ENCODE measurements at places on chromosomes 5 and 9. TPM values are rescaled to one million over a fixed set of nuclear protein-coding genes. Genes with fewer than 3 reads are reported as not detected.

DNA sequence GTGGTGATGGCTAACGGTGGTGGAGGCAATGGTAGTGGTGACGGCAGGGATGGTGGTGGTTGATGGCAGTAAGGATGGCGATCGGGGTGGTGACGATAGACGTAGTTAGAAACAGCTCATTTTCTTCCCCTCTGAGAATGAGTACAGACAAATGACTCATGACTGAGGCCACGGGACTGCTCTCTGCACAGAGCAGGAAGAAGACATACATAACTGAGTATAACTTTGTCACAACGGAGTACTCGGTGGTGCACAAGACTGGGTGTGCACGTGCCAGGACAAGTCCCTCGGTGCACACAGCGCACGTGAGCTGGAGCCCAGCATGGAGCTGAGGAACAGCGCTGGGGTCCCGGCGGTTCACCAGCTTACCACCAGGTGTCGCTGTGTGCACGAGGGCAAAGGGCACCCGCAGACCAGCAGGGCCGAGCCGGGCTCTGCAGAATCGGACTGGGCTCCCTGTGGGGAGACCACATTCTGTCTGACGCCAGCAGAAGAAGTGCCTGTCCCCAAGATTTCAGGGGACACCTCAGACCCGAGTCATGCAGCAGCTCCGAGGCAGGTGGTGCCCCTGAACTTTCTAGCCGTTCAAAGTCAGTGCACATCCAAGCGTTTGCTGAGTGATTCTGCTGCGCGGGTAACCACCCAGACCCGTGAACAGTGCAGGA lies 188.6 kb downstream of the FSTL4 start:
- DNase-seq, result peak; percentile 73
- H3K36me3 ChIP-seq, result no peaks in the 10 kb centered on the region
- peaks cover 9% of the 10 kb centered on the region for H3K4me1 ChIP-seq
- no peak overlapping the region for H3K27ac ChIP-seq
- H3K4me3 ChIP-seq, result no peak overlapping the region

- H3K27me3 ChIP-seq, result no peaks in the 10 kb centered on the region
- no peak for DNase-seq
- no peak overlapping the region for H3K27ac ChIP-seq
- H3K4me3 ChIP-seq, result no peak overlapping the region
- peaks cover 20% of the 10 kb centered on the region for H3K4me1 ChIP-seq
Measured at GRCh38 chr9:110083866-110084265, 124.1 kb downstream of the C9orf152 start.

GRCh38 chr9:129900263-129901027 lies 65.2 kb downstream of the USP20 start:
- DNase-seq, result no peak
- no peak overlapping the region for H3K4me3 ChIP-seq
- H3K27ac ChIP-seq, result peak overlapping the region; percentile 66
- peaks cover 47% of the 10 kb centered on the region for H3K4me1 ChIP-seq
- H3K27me3 ChIP-seq, result no peaks in the 10 kb centered on the region

- H3K4me1 ChIP-seq, result peaks cover 35% of the 10 kb centered on the region
- H3K27me3 ChIP-seq, result peaks cover 5% of the 10 kb centered on the region
- no peak overlapping the region for H3K27ac ChIP-seq
Measured at GRCh38 chr5:177595026-177595585, 3.1 kb downstream of the TMED9 start.

CAMK4 gene
- total RNA-seq, result 82.7 TPM

DROSHA gene
- total RNA-seq, result 69.8 TPM

FGF1 gene
- not detected for total RNA-seq

IFNA14 gene
- total RNA-seq, result not detected

GRCh38 chr5:1541702-1542400 lies 18.1 kb upstream of the LPCAT1 start:
- no peak overlapping the region for H3K4me3 ChIP-seq
- no peaks in the 10 kb centered on the region for H3K36me3 ChIP-seq
- no peaks in the 10 kb centered on the region for H3K27me3 ChIP-seq
- no peak overlapping the region for H3K27ac ChIP-seq

DNA sequence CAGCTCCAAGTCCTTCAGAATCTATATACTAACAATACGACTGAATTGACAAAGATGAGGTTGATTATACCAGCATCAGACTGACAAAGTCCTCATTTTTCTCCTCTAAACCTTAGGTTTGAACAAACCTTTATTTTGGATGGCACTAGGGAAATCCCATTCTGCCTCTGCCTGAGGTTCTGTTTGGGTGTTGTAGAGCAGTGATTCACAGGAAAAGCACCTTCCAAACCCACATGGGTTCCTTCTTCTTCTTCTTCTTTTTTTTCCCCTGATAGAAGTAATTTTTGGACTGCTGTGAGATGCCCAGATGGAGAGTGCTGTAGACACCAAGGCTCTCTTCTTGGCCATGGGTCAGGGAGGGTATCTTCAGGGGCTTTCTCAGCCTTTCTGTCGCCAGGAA lies 164.9 kb upstream of the PAPPA start:
- H3K36me3 ChIP-seq, result no peaks in the 10 kb centered on the region
- H3K4me1 ChIP-seq, result no peaks in the 10 kb centered on the region
- no peak overlapping the region for H3K27ac ChIP-seq
- no peak for DNase-seq
- H3K4me3 ChIP-seq, result no peak overlapping the region

DNA sequence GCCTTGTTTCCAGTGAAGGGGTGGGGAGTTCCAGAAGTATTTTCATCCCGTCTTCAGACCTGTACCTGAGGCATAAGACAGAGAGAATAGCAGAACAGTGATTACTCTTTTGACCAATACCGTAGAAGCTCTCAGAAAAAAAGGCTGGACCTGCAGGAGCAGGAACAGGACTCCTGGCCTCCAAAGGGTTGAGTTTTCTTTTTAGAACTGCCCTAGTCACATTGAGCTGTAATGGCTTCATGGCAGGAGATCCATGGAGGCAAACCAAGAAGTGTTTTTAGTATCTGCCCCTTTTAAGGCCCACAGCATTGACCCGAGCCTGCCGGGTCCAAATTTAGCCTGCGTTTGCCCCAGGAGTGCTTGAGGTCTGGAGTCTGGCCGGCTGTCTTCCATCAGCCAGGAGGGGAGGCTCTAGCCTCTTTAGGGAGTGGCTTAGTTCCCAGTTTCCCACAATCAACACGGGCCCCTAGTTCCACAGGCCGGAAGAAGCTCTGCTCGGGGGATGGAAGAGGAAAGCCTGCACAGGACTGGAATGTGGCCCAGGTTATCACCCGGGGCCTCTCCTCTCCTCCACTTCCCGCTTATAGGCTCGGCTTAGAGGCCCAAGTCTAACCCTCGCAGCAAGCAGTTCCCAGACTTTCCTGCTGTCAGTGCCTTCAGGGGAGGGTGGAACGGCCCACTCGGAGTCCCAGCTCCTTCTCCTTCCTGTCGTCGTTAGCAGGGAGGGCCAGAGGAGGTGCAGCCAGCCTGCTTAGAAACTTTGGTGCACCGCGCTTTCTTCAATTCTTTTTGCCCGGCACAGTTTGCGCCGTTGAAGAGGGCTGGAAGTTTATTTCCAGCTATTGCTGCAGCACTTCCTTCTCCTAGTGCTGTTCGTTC lies 80.7 kb downstream of the C9orf152 start:
- H3K36me3 ChIP-seq, result peaks cover 3% of the 10 kb centered on the region
- peak overlapping the region; percentile 41 for H3K27ac ChIP-seq
- DNase-seq, result no peak
- peaks cover 21% of the 10 kb centered on the region for H3K4me1 ChIP-seq

KCNIP1 gene
- total RNA-seq, result not detected

AQP7 gene
- not detected for total RNA-seq

TEK gene
- not detected for total RNA-seq

DNA sequence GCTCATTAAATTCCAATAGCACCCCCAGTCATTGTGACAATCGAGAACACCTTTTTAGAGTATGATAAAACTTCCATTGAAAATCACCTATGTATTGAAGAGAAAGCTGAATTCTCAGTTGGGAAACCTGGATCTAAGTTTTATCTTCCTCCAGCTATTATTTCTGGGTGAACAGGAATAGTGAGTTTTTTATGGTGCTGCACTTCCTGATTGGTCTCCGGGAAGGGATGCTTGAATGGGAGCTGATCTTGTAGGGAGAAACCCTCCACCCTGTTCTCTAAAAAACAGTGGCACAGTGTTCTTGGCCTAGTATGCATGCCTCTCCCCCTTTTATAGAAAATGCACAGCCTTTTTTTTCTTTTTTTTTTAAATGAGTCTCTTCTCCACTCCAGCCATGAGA lies 112.2 kb downstream of the ACTBL2 start:
- DNase-seq, result no peak
- no peak overlapping the region for H3K4me3 ChIP-seq
- no peak overlapping the region for H3K27ac ChIP-seq
- H3K4me1 ChIP-seq, result no peaks in the 10 kb centered on the region

LARP1 gene
- total RNA-seq, result 201 TPM

- no peak for DNase-seq
- no peak overlapping the region for H3K4me3 ChIP-seq
- no peak overlapping the region for H3K27ac ChIP-seq
- no peaks in the 10 kb centered on the region for H3K4me1 ChIP-seq
- H3K27me3 ChIP-seq, result peaks cover 9% of the 10 kb centered on the region
Measured at GRCh38 chr5:83414601-83415000, 56.9 kb upstream of the VCAN start.

Data from activated CD8-positive, alpha-beta T cell treated with anti-CD3 and anti-CD28 coated beads, Interleukin-2, amount 10 ng/mL, durations not matched to agents 7 days and 5 days (primary cell).